ENCODE measurements at places on chromosomes 7 and 10.

- no peak for DNase-seq
Observed at GRCh38 chr7:8149222-8149621, 112.7 kb downstream of the ICA1 start.

DNA sequence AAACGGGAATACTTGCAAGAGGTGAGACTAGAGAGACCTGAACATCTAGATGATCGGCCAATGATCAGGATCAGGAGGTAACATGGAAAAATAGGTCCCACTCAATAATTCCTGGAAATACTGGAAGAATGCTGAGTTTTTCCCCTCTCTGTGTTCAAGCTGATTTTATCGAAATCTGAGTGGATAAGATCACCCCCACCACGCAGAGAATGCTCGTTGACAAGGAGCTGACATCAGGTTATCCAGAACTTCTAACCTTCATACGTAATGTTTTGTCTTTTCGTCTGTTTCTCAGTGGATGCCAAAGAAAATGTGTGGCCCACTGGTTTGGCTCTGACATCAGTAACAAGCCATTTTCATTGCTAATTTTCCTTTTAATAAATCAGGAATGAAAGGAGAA lies 58.5 kb upstream of the MKX start:
- DNase-seq, result no peak

DNA sequence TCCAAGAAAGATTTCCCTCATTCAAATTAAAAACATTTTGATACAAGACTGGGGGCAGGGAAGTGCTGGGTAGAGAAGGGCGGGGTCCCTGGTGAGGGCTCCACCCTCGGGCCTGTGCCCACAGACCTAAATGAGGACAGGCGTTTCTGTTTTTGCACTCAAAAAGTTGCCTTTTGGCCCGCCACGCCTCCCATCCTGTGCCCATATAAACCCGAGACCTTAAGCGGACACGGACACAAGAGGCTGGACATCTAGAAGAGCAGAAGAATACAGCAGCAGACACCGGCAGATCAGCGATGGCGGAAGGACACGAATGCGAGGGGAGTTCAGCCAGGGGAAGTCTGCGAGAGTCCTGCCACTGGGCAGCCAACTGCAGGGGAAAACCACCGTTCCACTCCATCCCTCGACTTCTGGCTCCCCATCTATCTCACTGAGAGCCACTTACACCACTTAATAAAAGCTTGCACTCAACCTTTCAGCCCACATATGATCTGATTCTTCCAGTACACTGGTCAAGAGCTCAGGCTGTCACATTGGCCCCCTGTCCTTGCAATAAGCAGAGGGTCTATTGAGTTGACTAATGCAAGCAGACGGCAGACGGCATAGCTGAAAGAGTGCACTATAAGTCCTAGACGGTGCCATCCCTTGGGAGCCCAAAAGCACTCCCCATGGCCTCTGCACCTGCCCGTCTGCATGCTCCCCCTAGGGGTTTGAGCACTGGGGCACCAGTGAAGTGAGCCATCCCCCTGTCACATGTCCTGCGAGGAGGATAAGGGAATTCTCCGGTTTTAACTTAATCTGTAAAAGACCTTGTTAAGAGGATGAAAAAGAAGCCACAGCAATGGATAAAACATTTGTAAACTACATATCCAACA lies 181.8 kb upstream of the PRSS1 start:
- no peak for DNase-seq

DNA sequence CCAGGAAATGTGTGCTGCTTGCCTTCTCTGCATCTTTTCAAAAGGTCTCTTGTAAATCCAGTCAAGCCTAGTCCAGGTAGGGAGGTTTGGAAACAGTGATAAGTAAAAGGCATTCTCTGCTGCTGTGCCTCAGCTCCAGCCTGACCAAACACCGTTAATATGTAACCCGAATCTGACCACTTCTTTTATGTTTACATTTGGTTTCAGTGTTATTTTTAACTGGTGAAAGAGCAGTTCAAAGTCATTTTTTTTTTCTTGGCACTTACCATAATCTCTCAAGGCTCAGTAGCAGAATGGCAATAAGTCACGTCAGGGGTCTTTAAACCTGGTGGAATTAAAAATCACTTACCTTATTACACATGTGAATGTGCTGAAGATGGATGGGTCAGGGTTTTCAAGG lies 216.8 kb downstream of the PTEN start:
- no peak for DNase-seq

DNA sequence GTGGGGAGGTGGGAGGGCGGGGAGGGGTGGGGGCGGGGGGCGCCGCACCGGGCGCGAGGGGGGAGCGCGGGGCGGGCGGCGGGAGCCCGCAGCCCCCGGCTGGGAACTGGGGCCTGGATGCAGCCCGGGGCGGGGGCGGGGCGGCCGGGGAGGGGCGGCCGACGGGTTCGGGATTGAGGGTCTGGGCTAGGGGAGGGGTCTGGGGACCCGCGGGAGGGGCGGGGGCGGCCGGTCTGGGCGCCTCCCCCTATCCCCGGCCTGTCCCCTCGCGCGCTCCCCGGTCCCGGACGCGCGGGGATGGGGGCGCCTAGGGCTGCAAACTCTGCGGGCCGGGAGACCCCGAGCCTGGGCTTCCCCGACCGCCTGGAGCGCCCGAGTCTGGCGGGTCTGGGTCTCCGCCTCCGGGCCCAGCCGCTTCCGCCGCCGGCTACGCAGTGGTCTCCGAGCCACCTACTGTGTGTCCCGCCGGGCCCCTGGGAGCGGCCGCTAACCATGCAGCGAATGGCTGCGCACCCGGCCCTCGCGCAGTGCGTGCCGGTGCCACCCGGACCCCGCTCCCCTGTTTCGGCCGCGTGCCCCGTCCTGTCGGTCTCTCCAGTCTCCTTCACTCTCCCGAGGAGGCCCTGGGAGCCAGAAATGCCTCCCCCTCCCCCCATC lies 375 bp upstream of the FGF8 start:
- no peak for DNase-seq

- no peak for DNase-seq
Observed at GRCh38 chr10:43190289-43190688, 52.0 kb downstream of the CSGALNACT2 start.

GRCh38 chr10:98242823-98243222 lies 25.2 kb downstream of the LOXL4 start:
- no peak for DNase-seq

DNA sequence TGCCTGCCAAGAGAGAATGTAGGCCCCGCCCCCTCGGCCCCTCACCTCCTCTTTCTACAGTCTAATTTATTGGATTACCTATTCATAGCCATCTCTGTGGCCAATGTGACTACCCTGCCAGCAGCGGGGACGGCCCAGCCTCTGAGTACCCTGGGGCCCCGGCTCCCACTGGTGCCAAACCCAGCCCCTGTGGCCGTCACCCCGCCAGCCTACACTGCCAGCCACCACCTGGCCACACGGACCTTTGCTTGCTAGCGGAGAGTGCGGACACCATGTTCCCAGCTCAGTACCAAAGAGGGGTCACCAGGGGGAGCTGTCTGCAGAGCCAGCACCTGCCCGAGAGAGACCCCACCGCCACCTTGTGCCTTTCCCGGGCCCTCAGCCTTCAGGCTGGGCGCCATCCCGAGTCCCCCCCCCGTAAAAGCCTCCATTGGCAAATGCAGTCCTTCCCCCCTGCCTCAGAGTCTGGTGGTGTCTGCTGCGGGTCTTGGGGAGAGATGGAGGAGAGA lies 511.1 kb downstream of the ZNF37A start:
- no peak for DNase-seq

- DNase-seq, result no peak
Observed at GRCh38 chr10:25023278-25023677, 6.9 kb downstream of the THNSL1 start.

DNA sequence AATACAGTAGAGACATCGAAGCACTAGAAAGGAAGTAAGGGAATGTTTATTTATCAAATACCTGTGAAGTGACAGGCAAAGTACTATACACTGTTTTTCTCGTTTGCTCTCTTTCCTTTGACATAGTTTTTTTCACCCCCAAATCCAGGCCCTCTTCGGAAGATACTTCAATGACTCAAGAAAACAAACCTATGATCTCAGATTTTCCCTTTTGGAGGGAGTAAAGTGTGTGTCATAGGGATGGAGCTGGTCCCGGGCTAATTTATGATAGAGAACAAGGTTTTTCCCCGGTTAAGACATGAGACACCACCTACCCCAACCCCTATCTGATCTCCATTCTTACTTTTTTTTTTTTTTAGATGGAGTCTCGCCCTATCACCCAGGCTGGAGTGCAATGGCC lies 61.7 kb downstream of the MAP3K8 start:
- DNase-seq, result no peak

DNA sequence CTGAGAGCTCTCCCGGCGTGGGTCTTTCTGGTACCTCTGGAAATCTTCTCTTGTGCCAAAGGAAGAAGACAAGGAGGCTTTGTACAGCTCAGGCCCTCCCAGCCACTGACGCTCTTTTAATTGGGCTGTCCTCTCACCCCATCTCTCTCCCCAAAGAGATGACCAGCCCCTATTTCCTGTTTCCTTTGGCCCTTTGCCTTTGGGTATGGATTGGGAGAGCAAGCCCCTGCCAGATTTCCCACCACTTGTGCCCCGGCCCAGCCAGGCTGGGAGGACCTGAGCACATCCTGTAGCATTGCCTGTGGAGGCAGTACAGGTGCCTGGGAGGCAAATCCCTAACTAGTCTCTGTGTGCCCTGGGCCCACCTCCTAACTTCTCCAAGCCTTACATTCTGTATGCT lies 5.7 kb upstream of the PLAC9 start:
- DNase-seq, result no peak

DNA sequence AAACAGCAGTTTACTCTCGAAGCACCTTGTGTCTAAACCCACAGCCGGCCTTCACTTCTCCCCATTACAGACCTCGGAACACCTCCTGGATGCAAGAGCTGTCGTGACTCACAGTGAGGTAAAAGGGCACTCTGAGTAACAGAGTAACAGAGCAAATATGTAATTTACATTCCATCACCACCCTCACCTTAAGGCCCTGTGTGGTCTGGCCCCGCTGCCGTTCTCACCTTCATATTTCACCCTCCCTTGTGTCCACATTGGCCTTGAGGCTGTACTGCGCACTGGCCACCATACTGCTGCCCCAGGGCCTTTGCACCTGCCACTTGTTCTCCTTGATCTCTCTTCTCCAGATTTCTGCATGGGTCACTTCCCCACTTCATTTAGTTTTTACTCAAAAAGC lies 12.6 kb downstream of the FFAR4 start:
- no peak for DNase-seq

DNA sequence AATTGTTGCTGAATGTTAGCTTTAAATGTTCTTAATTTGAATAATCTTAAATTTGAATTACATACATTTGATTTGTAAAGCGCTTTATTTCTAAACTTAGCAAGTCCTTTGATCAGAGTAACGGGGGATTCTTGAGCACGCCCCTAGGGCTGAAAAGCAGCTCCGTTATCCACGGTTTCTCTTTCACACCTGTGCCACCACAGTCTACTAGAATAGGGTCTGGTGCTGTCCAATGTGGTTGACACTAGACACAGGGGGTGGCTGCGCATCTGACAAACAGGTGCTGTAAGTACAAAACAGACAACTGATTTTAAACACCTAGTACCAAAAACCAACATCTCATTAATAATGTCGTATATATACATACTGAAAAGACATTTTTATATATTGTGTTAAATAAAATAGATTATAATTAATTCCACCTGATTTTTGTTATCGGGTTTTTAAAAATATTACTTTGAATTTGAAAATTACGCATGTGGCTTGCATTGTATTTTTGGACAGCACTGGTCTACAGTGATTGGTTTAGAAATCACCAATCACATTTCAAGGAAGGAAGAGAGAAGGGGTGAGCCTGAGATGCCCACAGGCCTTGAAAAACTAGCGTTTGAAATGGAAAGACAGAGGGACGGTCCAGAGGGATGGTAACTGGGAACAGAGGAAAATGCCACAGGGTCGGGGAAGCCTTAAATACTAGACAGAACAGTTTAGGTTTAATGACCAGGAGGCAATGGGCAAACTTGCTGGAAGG lies 7.3 kb downstream of the SEPHS1 start:
- DNase-seq, result no peak

DNA sequence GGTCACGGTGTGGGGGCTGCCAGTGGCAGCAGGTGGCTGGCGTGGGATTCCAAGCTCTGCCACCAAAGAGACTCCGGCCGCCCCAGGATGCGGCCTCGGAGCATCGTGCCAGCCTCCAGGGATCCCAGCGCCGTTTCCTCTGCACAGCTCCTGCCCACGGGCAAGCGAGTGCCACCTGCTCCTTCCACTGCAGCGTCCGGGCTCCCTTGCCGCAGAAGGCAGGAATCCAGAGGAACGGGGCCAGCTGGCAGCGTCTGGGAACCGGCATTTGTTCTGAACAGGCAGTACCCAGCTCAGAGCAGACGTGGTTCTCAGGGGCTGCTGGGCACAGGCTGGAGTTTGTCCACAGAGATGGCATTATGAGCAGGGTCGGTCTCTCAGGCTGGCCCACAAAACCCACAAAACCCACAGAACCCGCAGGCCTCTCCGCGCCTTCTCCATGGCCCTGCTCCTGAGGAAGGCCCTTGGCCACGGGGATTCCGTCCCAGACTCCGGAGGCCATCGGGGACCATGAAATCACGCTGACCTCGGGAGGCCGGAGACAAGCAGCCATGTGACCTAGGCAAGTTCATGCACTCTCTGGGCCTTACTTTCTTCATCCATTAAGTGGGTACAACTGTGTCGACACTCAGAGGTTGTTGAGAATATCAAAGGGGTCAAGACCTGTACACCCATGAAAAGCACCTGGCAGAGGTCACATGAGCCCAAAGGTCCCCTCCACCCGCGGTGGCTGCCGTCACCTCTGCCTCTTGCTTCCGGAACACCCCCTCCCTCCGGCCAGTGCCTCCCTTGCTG lies 72.1 kb upstream of the TNRC18 start:
- no peak for DNase-seq

- no peak for DNase-seq
Observed at GRCh38 chr10:112515852-112516251, 68.8 kb downstream of the VTI1A start.

- no peak for DNase-seq
Observed at GRCh38 chr7:20431146-20431545, 100.4 kb downstream of the ITGB8 start.

- no peak for DNase-seq
Observed at GRCh38 chr7:64308016-64308270, 5.8 kb upstream of the ZNF736 start.

- no peak for DNase-seq
Observed at GRCh38 chr7:71885487-71885886, 526.7 kb downstream of the CALN1 start.

DNA sequence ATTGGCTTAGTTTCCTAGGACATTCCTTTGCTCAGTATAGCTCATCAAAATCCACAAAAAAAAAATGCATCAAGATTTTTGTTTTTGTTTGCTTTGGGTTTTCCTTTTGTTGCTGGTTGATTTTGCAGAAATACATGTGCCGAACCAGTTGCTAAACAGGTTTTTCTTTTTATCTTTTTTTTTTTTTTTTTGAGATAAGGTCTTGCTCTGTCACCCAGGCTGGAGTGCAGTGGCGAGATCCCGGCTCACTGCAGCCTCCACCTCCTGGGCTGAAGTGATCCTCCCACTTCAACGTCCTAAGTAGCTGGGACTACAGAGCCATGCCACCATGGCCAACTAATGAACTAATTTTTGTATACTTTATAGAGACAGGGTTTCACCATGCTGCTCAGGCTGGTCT lies 8.3 kb downstream of the CSTF2T start:
- DNase-seq, result no peak

All from stimulated activated CD8-positive, alpha-beta memory T cell treated with anti-CD3 and anti-CD28 coated beads, Interleukin-7, amount 100 ng/mL, for 1 hour (primary cell).